A549 treated with GW870086 at 1 μM for 4 hours (cell line): ENCODE measurements at places on chromosomes 3 and 15. TPM values are rescaled to one million over a fixed set of nuclear protein-coding genes. Genes with fewer than 3 reads are reported as not detected.

SST gene
- total RNA-seq, result not detected in 5 replicates

FBXO40 gene
- total RNA-seq, result not detected in 5 replicates

SEMA3F gene
- total RNA-seq, result 10.1 to 16.4 TPM (median 15.0 TPM) in 5 replicates

C15orf62 gene
- total RNA-seq, result 0.07 to 0.09 TPM in 2 of 5 replicates, not detected in the others

GLCE gene
- total RNA-seq, result 17.5 to 21.0 TPM (median 18.4 TPM) in 5 replicates

CDCP1 gene
- total RNA-seq, result 9.8 to 11.7 TPM (median 10.5 TPM) in 5 replicates

WDR53 gene
- total RNA-seq, result 8.3 to 11.3 TPM (median 10.2 TPM) in 5 replicates

SAMD7 gene
- not detected in 5 replicates for total RNA-seq

FSD2 gene
- not detected in 5 replicates for total RNA-seq

LNP1 gene
- 0.66 to 1.3 TPM (median 0.89 TPM) in 5 replicates for total RNA-seq

C2CD4B gene
- 0.23 to 0.64 TPM (median 0.37 TPM) in 5 replicates for total RNA-seq

SEMA3B gene
- 5.1 to 9.7 TPM (median 7.3 TPM) in 5 replicates for total RNA-seq

CCDC71 gene
- 11.0 to 14.9 TPM (median 12.2 TPM) in 5 replicates for total RNA-seq

ADAMTS9 gene
- total RNA-seq, result 0.42 to 0.87 TPM (median 0.53 TPM) in 5 replicates

ZNF592 gene
- 16.2 to 23.5 TPM (median 20.5 TPM) in 5 replicates for total RNA-seq

GPR149 gene
- total RNA-seq, result not detected in 5 replicates

POLQ gene
- total RNA-seq, result 5.9 to 7.5 TPM (median 6.6 TPM) in 5 replicates
